ENCODE measurements at places on chromosomes 6 and 20.

GRCh38 chr20:37463726-37464494 is 57.1 kb upstream of the NNAT start:
- no peak for DNase-seq

DNA sequence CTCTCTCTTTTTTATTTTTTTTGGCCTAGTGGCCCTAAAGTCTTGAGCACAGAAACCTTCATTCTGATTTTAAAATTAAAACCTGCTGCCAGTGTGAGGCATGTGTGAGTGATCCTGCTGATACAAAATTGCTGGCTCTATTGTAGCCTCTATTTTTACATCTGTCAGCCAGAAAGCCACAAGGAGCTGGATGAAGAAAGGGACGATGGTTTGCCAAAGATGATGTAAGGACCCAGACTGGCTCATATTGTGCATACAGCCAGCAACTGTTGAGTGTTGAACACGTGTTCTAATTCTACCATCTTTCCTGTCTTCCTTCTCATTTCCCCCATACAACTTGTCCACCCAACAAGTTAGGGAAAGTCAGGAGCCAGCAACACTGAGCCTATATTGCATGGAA is 40.8 kb upstream of the ATXN1 start:
- DNase-seq: no peak

GRCh38 chr20:56433221-56433879 is 21.3 kb downstream of the CASS4 start:
- DNase-seq: no peak

DNA sequence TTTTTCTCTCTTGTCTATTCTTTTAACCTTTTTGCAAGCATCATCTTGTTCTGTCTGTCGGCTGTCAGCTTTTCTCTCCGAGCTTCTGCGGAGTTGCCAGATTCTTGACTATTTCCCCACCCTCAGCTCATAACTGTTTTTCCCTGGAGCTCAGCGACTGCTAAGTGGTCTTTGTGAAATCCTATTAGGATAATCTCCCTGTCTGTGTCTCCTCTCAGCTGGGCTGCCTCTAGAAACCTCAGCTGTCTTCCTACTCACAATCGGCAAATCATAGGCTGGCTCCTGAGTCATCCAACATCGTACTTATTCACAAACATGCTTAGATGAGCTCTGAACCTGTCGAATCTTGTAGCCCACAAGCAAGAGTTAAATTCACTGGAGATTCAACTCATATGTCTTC is 332.3 kb downstream of the PTPRT start:
- DNase-seq: no peak

DNA sequence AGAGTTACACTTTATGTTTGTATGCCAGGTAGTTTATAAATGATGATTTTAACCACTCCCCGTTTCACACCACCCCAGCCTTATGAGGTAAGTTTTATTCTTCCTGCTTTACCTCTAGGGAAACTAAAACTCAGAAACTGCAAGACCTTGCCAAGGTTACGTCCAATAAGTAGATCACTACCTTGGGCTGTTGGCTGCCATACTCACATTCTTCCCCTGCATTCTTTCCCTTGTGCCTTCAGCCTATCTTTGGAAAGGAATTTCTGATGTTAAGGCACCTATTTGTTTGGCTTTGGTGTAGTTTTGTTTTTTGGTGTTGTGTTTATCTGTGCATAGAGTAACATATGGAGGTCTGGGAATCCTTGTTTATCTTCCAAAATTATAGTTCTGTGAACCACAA is 122.1 kb downstream of the UST start:
- no peak for DNase-seq

DNA sequence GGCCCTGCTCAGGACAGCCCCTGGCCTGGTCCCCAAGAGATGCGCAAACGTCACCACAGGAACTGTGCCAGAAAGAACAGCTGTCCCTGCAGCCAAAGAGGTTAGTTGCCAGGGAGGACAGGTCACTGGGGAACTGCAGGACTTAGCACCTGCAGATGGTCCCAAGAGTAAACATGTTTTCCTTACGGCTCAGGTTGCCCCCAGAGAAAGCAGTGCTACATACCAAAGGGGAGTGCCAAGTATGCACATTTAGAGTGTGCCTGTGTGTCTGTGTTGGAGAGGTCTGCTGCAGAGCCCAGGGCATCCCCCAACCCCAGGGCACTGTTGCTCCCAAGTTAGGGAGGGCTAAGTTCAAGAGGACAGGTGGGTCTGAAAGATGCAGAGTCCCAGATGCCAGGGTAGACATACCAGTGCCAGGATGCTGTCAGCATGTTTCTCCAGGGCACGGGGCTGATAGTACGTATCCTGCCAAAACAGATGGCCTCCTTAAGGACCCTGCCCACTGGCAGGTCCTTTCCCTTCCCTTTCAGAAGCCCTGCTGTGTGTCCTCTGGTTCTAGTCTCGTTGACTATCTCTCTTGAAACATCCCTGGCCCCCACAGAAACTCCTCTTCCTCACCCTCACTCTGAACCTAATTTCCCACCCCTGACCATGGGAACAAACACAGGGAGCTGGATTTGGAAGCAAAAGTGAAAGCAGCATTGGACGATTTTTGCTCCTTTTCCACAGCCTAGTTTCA is 1.3 kb downstream of the ABHD16A start:
- no peak for DNase-seq

- DNase-seq: no peak
Measured at GRCh38 chr20:36819659-36820058, 46.1 kb upstream of the DSN1 start.

DNA sequence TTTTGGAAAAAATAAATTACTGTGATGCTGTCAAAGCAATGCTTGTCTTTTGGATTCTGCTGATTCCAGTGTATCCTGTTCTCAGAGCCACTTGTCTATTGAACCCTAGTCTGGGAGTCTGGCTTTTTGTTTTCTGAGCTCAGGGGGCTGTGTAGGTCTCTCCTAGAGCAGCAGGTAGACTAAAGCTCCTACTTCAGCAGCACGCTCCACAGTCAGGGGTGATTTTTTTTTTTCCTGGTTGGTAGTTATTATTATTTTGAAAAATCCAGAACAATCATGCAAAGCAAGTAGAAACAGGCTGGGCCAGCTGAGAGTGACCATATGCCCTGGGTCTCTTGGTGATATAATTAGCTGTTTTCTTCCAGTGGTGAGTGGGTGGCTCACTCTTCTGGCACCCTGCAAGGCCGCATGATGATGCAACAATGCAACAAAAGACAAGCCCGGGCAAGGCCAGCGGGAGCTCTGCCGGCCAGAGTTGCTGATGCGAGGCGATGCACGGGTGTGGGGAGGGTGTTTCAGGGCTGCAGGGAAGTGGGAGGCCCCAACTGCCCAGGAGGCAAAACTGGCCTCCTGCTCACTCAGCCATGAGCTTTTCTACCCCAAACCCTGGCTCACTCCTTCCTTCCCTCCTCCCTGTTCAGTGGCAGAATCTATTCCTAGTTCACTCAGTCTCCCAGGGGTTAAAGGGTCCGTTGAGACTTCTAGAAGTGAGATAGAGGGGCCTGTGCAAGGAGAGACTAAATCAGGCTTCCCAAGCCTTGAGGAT is 11.5 kb upstream of the CDKN1A start:
- no peak for DNase-seq

DNA sequence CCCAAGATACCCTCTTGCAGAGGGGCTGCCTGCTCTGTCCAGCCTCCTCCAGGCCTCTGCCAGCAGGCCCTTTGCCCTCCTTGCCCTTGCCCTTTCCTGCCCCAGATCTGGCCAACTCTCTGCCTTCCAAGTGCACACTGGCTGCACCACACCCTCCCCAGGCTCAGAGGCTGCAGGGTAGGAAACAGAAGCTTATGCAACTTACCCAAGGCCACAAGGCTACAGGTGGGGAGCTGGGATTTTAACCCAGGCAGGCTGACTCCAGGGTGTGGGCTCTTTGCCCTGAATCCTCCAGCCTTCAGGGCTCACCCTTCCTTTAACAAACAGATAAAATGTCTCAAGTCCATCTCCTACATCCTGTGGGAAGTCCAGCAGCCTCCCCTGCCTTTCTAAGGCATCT is 14.5 kb upstream of the TRAF3IP2 start:
- no peak for DNase-seq

- no peak for DNase-seq
Measured at GRCh38 chr20:61788343-61788742, 277.3 kb downstream of the TAF4 start.

GRCh38 chr6:167472148-167472547 is 147.3 kb downstream of the TTLL2 start:
- DNase-seq: no peak

- no peak for DNase-seq
Measured at GRCh38 chr6:90729057-90729456, 142.2 kb upstream of the MAP3K7 start.

DNA sequence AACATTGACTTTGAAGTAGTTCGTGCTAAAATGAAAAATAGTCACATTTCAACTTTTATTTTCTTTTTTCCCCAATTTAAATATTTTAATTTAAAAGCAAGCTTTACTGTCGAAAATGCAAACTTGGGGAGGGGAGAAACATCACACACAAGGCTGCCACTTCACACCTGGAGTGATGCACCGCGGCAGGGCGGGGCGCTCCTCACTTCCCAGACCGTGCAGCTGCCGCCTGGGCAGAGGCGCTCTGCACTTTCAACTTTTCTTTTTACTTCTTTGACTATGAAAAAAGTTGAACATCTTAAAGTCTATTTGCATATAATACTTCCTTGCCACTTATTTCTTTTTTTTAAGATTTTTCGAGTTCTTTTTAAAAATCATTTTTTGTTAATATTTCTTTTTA is 993.3 kb upstream of the GJE1 start:
- DNase-seq: no peak

- no peak for DNase-seq
Measured at GRCh38 chr6:88238065-88238464, 71.9 kb upstream of the CNR1 start.
